ENCODE measurements at places on chromosomes 5 and 9.
A peak's percentile ranks its signal among the peaks of the same experiment; 100 is the strongest.

DNA sequence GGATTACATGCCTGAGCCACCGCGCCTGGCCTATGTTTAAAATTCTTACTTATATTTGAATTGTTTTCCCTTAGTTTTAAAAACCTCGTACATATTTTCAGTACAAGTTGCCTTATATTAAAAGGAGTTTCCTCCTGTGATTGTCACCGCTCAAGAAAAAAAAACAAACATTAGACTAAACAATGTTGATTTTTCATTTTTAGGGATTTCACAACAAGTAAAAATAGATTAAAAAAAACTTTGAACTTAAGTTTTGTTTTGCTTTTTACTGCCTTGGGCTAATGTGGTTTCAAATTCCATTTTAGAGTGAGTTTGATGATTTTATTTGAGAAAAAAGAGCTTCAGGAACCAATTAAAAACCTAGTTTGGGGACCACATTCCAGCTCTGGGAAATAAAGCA lies 1196.6 kb upstream of the CDH18 start:
- H3K4me3 ChIP-seq: no peak overlapping the region
- DNase-seq: no peak
- peaks cover 6% of the 10 kb centered on the region for H3K4me1 ChIP-seq
- H3K27me3 ChIP-seq: no peaks in the 10 kb centered on the region
- H3K27ac ChIP-seq: no peak overlapping the region

DNA sequence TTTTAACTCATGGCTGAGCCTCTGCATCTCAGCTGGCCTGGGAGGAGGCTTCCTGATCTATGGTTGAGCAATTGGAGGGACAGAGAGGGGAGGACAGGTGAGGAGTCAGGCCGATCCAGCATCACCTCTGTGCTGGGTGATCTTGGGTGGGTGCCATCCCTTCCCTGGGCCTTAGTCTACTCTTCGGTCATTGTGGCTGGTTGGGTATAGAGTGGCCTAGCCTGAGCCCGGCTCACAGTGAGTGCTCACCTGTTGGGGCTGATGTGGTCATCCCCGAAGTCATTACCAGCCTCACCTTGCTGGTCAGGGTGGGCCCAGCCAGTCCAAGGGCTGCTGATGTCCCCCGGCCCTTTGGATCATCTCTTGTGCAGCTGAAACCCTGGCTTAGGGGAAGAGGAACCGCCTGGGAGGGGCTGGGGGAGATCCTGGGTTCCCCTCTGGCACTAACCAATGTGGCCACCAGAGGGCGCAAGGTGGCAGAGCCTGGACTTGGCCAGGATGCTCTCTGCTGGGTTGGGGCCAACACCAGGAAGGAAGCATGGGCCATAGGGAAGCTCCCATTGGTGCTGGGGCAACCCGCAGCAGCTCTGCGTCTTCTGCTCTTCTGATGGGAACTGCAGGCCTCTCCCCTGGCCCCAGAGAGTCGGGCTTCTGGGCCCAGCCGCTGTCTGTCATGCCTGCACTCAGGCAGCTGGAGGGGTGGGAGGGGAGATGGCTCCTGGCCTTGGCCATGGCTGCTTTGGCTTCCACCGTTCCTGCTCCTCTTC lies 17.3 kb upstream of the ODF2 start:
- H3K27ac ChIP-seq: no peak overlapping the region
- H3K4me3 ChIP-seq: no peak overlapping the region
- H3K4me1 ChIP-seq: peaks cover 3% of the 10 kb centered on the region
- H3K36me3 ChIP-seq: peaks cover 7% of the 10 kb centered on the region
- peaks cover 3% of the 10 kb centered on the region for H3K27me3 ChIP-seq

- no peaks in the 10 kb centered on the region for H3K36me3 ChIP-seq
- DNase-seq: no peak
- no peak overlapping the region for H3K27ac ChIP-seq
- H3K27me3 ChIP-seq: no peaks in the 10 kb centered on the region
- no peak overlapping the region for H3K4me3 ChIP-seq
- H3K4me1 ChIP-seq: no peaks in the 10 kb centered on the region
Observed at GRCh38 chr5:41415242-41415641, 95.2 kb downstream of the PLCXD3 start.

DNA sequence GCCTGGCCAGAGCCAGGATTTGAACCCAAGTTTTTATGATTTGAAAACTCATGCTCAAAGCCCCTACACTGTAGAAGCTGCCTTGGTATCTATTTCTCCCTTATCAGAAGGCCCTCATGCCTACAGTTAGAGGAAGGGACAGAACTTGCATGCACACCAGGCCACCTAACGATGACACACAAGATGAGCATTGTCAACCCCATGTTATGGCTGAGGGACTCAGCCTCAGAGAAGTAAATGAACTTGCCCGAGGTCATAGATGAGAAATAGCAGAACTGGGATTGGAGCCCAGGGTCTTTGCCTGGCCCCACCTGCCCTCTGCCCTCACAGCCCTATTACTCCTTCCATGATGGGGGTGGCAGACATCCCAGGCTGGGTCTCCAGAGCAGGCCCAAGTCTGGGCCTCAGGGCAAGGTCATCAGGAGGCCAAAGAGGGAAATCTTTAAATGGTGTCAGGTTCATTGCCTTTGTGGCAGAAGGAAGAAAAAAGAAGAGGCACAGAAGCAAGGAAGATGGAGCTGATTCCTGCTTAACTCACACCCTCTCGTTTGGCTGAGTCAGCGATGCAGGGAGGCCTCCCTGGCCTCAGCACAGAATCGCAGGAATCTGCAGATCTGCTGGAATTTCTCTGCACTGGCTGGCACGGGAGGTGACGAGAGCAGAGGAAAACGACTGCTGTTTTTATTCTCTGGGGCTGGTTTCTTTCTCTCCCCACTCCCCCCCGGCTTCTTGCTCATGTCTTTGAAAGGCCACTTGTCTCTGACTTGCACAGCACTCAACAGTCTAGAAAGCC lies 20.6 kb upstream of the CRB2 start:
- H3K4me3 ChIP-seq: no peak overlapping the region
- peaks cover 5% of the 10 kb centered on the region for H3K27me3 ChIP-seq
- DNase-seq: no peak
- H3K4me1 ChIP-seq: peaks cover 37% of the 10 kb centered on the region
- no peak overlapping the region for H3K27ac ChIP-seq
- no peaks in the 10 kb centered on the region for H3K36me3 ChIP-seq

- no peaks in the 10 kb centered on the region for H3K36me3 ChIP-seq
- H3K27ac ChIP-seq: peak overlapping the region; percentile 85
- peak overlapping the region; percentile 98 for H3K4me3 ChIP-seq
- H3K27me3 ChIP-seq: peaks cover 4% of the 10 kb centered on the region
- peak; percentile 28 for DNase-seq
Observed at GRCh38 chr9:125748446-125749099, 1.4 kb downstream of the PBX3 start.

GRCh38 chr9:129507805-129508204 lies 113.1 kb downstream of the C9orf50 start:
- peaks cover 7% of the 10 kb centered on the region for H3K27me3 ChIP-seq
- H3K36me3 ChIP-seq: peaks cover 15% of the 10 kb centered on the region
- H3K27ac ChIP-seq: no peak overlapping the region
- H3K4me3 ChIP-seq: no peak overlapping the region
- peaks cover 2% of the 10 kb centered on the region for H3K4me1 ChIP-seq
- no peak for DNase-seq

DNA sequence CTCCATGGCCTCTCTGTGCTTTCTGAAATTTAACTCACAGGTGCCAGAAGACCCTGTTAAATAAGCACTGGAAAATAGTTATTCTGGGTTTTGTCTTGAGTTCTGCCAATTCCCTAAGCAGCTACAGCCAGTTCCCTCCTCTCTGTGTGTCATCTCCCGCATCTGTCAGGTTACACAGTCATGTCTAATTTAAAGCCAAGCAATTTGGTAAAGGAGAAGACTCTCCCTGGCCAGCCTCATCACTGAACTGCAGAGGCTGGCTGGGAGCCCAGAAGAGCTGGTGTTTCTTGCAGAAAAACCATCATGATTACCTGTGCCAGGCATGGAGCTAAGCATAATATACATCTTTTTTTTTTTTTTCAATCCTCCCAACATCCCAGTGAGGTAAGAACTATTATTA lies 141.3 kb upstream of the ZNF366 start:
- DNase-seq: no peak
- H3K4me1 ChIP-seq: peaks cover 11% of the 10 kb centered on the region
- H3K27me3 ChIP-seq: peaks cover 2% of the 10 kb centered on the region
- no peak overlapping the region for H3K27ac ChIP-seq
- H3K4me3 ChIP-seq: no peak overlapping the region

GRCh38 chr9:113921396-113921925 lies 45.4 kb downstream of the ZNF618 start:
- DNase-seq: no peak
- H3K4me3 ChIP-seq: no peak overlapping the region
- H3K27ac ChIP-seq: no peak overlapping the region
- no peaks in the 10 kb centered on the region for H3K27me3 ChIP-seq
- peaks cover 4% of the 10 kb centered on the region for H3K36me3 ChIP-seq

DNA sequence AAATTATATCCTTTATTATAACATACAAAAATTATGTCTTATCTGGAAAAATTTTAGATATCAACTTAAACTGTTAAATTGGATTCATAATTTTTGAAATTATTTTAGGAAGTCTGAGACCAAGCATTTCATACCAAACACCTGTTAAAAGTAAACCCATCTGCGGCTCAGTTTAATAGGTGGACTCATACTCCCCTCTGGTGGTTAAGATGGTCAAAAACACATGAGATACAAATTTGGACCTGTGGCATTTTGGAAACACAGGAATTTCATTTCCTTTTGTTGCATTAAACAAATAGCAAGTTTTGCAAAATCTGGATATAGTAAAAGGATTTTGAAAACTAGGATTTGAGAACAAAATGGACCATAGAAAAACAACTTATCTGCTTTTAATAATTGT lies 53.7 kb downstream of the RGMB start:
- peak; percentile 17 for DNase-seq
- H3K36me3 ChIP-seq: no peaks in the 10 kb centered on the region
- H3K4me1 ChIP-seq: no peaks in the 10 kb centered on the region
- H3K27me3 ChIP-seq: peaks cover 3% of the 10 kb centered on the region
- H3K4me3 ChIP-seq: no peak overlapping the region

GRCh38 chr9:70590315-70590677 lies 175.8 kb upstream of the KLF9 start:
- no peak overlapping the region for H3K27ac ChIP-seq
- H3K27me3 ChIP-seq: no peaks in the 10 kb centered on the region
- H3K36me3 ChIP-seq: no peaks in the 10 kb centered on the region
- H3K4me1 ChIP-seq: no peaks in the 10 kb centered on the region

GRCh38 chr9:104700306-104700705 lies 6.0 kb downstream of the OR13D1 start:
- H3K36me3 ChIP-seq: no peaks in the 10 kb centered on the region
- peaks cover 2% of the 10 kb centered on the region for H3K27me3 ChIP-seq
- H3K4me3 ChIP-seq: no peak overlapping the region
- H3K27ac ChIP-seq: no peak overlapping the region

- no peaks in the 10 kb centered on the region for H3K36me3 ChIP-seq
- H3K27ac ChIP-seq: no peak overlapping the region
- H3K27me3 ChIP-seq: peaks cover 1% of the 10 kb centered on the region
- H3K4me1 ChIP-seq: peaks cover 8% of the 10 kb centered on the region
- H3K4me3 ChIP-seq: no peak overlapping the region
Observed at GRCh38 chr5:174794931-174795672, 70.7 kb downstream of the MSX2 start.

DNA sequence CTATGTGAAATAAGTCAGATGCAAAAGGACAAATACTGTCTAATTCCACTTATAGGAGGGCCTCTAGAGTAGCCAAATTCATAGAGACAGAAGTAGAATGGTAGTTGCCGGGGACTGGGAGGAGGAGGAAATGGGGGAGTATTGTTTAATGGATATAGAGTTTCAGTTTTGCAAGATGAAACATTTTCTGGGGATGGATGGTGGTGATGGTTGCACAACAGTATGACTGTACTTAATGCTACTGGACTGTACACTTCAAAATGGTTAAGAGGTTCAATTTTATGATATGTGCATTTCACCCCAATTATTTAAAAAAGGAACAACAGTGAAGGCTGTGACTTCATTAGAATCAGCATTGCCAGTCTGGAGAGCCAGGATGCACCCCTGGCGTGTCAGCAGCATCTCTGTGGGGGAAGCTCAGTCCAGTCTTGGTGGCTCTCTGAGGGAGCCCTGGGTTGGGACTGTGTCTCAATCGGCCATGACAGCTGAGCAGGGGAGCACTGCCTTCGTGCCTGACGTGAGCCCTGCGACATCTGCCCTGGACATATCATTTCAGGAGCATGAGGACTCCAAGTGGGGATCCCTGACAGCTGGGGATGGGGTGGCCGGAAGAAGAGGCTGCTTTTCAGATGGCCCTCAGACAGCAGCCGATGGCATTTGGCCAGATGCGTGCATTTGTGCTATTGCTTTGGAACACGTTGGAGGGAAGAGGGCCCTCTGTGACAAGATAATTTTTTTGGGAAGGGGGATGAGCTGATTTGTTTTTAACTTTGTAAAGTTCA lies 130.8 kb upstream of the STC2 start:
- H3K27me3 ChIP-seq: no peaks in the 10 kb centered on the region
- no peak for DNase-seq
- H3K36me3 ChIP-seq: no peaks in the 10 kb centered on the region
- H3K4me1 ChIP-seq: no peaks in the 10 kb centered on the region

- no peak overlapping the region for H3K4me3 ChIP-seq
- H3K4me1 ChIP-seq: peaks cover 3% of the 10 kb centered on the region
- peak; percentile 38 for DNase-seq
- no peak overlapping the region for H3K27ac ChIP-seq
Observed at GRCh38 chr9:74570879-74571512, 73.9 kb downstream of the RORB start.

- H3K36me3 ChIP-seq: peaks cover 4% of the 10 kb centered on the region
- no peak overlapping the region for H3K27ac ChIP-seq
- H3K27me3 ChIP-seq: peaks cover 16% of the 10 kb centered on the region
- H3K4me1 ChIP-seq: no peaks in the 10 kb centered on the region
Observed at GRCh38 chr9:135611142-135611874, 28.0 kb downstream of the GLT6D1 start.

DNA sequence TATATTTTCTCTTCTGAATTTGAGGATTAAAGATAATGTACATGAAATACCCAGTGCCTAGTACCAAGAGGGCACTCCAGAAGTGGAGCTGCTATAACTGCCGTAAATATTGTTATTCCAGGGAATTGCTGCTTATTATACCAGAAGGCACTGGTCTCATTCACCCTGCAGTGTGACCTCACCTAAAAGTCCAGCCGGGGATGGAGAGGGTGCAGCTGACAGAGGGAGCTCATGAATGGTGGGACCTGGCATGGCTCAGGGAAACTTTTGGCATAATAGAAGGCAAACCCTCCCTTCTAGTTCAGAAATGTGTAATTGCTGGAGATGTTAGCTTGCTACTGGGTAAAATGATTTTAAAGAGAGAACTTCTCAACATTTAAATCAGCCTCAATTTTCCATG lies 108.5 kb downstream of the MVB12B start:
- no peaks in the 10 kb centered on the region for H3K4me1 ChIP-seq
- no peaks in the 10 kb centered on the region for H3K27me3 ChIP-seq
- no peak for DNase-seq
- peaks cover 3% of the 10 kb centered on the region for H3K36me3 ChIP-seq
- H3K4me3 ChIP-seq: no peak overlapping the region
- H3K27ac ChIP-seq: no peak overlapping the region

GRCh38 chr9:124110307-124110915 lies 98.8 kb downstream of the LHX2 start:
- H3K4me3 ChIP-seq: no peak overlapping the region
- H3K27me3 ChIP-seq: peaks cover 6% of the 10 kb centered on the region
- peak; percentile 80 for DNase-seq
- no peaks in the 10 kb centered on the region for H3K36me3 ChIP-seq
- no peak overlapping the region for H3K27ac ChIP-seq

Measured in endothelial cell (in vitro differentiated cells).